NCI-H1436 (cell line): ENCODE measurements at places on chromosomes 11 and 22.

DNA sequence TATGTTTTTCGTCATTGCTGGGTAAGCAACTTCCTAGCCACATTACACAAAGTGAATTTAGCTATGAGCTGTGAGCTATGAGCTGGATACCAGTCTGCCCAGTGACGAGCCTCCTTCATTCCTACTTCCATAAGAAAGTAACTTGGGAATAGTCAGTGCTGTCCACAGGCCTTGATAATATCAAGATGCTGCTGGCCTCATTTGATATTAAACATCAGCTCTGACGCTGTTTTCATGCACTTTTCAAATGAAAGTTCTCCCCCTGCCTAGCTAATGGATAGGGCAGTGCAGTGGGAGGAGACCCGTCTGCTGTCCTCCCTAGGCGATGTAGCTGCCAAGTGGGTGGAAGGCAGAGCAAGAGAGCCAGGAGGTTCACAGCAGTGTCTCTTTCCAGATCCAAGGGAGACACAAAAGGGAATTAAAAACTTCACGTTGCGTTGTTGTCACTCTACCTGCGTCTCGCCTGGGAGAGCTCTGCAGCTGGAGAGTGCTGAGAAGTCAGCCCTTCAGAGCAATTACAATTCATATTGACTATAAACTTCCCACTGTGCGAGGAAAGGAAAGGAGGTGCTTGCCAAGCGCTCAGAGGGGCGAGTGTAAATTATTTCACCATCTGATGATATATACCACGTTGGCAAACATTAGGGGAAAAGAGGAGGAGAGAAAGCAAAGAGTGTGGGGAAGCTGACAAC is 861.4 kb downstream of the NTM start:
- peak; percentile 7 for DNase-seq

- DNase-seq = no peak
These were observed 55.5 kb downstream of the PAK1 start for GRCh38 chr11:77418155-77418970.

GRCh38 chr22:50599816-50600455 is 657 bp upstream of the MAPK8IP2 start:
- DNase-seq = peak; percentile 16

GRCh38 chr11:36010010-36010740 is 66.3 kb downstream of the LDLRAD3 start:
- DNase-seq = no peak

- no peak for DNase-seq
These were observed 653 bp downstream of the NAGA start for GRCh38 chr22:42069801-42070516.
